ENCODE measurements at places on chromosomes 11 and 22.

DNA sequence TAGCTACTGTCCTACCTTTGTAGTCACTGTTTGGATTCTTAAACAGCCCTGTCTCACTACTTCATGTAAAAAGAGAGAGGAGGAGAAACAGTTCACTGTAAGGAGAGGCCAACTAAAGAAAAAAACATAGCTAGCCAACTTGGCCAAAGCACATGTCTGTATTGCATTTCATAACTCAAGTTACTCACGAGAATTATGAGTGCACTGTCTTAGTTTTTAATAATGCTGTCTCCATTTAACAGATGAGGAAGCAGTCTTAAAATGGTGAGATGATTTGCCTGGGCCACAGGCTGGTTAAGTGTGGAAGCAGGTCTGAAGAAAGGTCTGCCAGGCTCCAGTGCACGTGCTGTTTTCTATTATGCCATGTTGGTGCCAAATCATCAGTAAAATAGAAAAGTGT, 104.5 kb downstream of the UVRAG start:
- DNase-seq: no peak

GRCh38 chr11:3037040-3037944, 19.9 kb downstream of the CARS1 start:
- DNase-seq: peak; percentile 70

DNA sequence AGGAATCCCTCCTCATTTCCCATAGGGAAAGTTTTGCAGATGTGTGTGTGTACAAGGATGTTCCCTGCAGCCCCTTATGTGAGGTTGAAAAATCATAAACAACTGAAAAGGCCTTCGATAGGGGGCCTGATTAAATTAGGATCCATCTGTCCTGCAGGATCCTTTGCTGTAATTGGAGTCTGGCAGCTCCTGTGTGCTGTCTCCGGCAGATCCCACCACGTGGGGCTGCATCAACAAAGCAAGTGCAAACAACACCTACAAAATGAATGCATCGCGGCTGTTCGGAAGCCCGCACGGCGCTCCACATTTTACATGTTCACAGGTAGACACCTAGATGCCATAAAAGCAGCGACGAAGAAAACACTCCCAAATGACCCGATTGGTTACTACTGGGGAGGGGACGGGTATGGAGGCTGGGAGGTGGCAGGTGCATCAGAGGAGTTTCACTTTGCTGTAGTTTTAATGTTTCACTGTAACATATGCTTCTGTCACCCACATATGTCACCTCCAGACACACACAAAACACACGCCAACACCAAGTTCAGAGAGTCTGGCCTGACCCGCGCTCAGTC, 52.2 kb downstream of the NFAM1 start:
- DNase-seq: no peak

DNA sequence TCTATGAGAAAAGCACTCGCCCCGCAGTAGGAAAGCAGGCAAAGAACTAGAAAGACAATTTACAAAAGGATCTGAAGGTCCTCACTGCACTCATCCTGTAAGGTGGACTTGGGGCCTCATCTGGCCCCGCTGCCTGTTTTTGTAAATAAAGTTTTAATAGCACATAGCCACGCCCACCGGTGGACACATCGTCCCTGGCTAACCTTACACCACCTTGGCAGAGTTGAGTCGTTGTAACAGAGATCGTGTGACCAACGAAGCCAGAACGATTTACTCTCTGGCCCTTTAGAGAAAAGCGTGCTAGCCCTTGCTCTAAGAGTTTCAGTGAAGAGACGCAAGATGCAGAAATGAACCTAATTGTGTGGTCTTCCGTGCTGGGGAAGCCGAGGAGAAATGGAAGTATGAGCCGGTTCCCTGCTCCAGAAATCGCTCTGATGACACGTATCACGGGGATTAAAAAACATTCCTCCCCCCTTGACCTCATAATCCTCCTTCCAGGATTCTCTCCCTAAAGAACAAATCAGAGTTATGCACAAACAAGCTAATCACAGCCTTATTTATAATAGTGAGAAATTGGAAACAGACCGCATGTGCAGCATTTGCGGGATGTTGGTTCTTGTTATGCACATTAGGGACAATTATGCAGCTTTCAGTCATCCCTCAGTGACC, 80.1 kb downstream of the CDKN1C start:
- no peak for DNase-seq

GRCh38 chr11:32526760-32527159, 56.9 kb upstream of the EIF3M start:
- DNase-seq: no peak

DNA sequence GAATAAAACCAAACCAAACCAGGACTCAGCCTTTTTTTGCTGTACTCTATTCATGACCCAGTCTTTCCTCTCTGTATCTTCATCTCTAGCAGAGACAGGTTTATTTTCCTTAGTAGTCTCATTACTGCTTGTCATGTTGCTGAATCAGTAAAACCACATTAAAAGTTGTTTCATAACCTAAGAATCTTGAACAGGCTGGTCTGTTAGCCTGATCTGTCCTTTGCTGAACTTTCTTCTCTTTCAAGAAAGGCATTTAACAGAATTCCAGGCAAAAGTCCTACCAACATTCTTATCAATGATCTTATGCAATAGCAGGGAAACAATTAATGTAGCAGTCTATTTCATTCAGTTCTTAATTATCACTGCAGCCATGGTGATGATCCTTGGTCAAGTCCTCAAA, 197.7 kb downstream of the CASP12 start:
- DNase-seq: no peak

- no peak for DNase-seq
Observed at GRCh38 chr11:110497231-110497978, 67.7 kb downstream of the FDX1 start.

- no peak for DNase-seq
Observed at GRCh38 chr11:13036235-13036634, 27.1 kb downstream of the RASSF10 start.

- no peak for DNase-seq
Observed at GRCh38 chr11:129888451-129888850, 6.9 kb downstream of the NFRKB start.

DNA sequence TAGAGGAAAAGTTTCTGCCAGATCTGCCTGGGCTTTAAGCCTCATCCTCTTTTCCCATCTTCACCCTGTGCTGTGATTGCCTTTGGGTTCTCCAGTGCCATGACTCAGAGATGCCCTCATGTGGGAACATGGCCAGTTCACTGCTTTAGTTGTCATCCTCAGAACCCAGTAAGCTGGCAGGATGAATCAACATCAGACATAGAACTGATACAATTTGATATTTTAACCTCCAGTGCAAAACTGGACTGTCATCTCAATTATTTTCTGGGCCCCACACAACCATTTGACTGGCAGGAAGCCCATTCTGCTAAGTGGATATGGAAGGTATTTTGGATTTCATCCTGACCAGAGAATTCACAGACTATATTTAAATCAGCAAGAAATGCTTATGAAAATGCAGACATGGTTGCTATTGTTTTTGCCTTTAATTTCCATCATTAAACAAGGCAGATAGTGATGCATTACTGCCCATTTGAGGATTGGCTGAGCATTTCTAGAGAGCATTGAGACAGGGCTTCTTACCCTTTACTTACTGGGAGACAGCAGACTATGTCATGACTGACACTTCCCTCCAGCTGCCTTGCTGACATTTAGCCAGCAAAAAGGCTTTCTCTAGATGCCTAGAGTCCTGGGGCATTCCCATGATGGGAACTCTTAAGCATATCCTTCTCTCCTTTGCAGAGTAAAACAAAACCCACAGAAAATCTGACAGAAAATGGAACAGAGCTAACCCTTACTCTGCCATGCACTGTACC, 327.1 kb upstream of the MTNR1B start:
- DNase-seq: no peak

DNA sequence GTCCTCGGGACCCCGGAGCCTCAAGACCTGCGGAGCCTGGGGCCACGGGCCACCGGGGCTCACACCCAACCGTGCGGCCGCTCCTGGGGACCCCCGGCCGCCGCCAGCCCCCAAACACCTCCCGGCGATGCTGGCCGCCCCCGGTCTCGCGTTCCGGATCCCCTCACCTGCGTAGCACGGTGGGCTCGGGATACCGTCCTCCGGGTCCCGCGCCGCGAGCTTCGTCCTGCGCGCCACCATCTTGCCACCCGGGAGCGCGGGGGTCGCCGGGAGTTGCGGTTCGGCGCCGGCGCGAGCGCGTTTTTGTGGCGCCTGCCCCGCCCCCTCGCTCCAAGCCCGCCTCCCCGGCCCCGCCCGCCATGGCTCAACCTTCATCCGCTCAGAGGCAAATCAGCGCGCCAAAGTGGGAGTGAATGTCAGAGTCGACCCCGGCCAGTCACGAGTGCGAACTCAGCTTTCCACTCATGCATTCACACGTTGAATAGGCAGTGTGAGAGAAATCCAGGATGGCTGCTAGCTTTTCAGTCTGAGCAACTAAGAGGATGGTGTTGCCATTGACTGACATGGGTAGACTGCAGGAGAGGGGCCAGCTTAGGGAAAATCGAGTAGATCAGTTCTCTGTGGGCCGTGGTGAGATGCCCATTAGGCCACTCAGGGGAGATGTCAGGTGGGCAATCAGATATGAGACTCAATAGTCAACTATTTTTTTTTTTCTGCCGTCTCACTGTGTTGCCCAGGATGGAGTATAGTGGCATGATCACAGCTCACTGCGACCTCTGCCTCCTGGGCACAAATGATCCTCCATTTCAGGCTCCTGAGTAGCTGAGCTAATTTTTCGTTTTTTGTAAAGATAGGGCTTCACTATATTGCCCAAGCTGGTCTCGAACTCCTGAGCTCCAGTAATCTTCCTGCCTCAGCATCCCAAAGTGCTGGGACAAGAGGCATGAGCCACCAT, 28.3 kb downstream of the SERHL2 start:
- peak; percentile 94 for DNase-seq

DNA sequence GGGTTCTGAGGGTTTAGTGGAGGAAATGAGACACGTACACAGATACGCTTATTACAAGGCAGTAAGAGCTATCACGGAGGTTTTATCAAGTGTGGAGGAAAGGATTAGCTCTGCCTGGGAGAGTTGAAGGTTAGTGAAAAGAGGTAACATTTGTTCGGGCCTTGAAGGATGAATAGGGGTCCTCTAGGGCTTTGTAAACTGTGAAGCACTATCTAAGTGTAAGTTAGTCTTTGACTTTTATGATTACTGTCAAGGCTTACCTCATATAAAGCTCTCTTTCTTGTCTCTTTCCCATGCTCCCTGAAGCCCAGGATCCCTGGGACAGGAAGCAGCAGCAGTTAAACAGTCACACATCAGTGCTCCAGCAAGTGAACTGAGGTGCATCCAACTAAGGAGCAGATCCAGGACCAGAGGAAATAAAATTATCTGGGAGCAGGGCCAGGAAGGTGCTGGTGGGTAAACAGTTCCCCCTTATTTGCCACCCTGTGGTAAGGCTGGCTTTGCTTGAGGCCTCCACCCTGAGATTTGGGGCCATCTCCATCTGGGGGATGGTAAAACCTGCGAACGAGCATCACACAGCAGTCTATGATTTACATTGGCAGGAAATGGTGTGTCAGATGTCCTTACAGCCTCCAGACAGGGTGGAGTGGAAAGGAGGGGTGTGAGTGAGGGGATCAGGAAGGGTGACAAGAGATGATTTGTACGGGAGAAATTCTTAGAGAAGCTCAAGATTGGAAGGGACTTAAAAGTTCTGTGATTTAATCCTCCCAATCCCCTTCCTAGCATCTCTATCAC, 27.2 kb downstream of the GVQW3 start:
- DNase-seq: no peak

DNA sequence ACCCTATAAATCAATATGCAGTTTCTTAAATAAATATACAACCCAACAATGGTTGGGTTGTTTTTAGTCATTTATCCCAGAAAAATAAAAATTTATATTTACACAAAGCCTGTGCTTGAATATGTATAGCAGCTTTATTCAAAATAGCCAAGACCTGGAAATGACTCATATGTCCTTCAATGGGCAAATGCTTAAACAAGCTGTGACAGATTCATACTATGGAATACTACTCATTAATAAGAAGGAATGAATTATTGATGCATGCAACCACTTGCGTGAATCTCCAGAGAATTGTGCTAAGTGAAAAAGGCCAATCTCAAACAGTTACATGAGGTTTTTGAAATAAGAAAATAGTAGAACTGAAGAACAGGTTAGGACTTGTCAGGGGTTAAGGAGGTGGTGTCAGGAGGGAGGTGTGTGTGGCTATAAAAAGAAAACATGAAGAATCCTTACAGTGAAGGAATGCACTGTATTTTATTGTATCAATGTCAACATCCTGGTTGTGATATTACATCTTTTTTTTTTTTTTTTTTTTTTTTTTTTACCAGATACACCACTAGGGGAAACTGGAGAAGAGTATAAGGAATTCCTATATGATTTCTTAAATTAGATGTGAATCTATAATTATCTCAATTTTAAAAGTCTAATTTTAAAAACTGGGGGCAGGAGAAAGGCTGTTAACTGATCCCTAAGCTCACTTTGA, 82.4 kb upstream of the CD44 start:
- DNase-seq: no peak

Data from activated CD8-positive, alpha-beta memory T cell treated with anti-CD3 and anti-CD28 coated beads, Interleukin-2, amount 50 U/mL, for 48 hours (primary cell).